ENCODE measurements at places on chromosomes 7 and 10.

GRCh38 chr7:104964626-104965236 is 49.3 kb upstream of the KMT2E start:
- DNase-seq, result no peak

GRCh38 chr7:95476904-95477594 is 8.7 kb upstream of the ASB4 start:
- DNase-seq, result no peak

DNA sequence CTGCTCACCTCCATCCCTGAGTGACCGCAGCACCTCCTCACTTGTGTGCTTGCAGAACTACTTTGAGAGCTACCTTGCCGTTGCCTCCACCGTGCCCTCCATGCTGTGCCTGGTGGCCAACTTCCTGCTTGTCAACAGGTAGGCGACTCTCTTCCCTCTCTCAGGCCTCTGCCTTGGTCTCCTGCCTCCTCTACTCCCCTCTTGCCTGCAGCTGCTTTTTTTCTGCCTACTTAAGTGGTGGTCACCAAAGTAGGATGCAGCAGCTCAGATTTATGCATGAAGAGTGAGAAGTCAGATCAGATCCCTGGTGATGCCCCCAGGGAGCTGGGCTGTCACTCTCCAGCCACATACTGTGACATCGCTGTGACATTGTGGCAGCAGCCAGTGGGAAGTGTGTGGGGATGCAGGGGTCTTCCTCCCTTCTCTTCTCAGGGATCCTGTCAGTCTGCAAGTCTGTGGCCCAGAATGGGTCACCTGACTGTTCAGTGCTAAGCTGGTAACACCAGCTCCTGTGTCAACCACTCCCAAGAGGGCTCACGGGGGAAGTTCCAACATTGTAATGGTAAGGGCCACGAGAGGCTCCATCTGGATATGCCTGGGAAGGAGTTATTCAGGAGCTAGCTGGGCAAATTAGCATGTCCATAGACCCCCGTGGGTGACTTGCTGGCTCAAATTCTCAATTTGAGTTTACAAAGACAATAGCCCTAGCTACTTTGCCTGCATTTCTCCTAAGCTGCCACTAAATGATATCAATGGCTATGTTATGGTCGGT is 25.3 kb downstream of the SLC29A3 start:
- no peak for DNase-seq

GRCh38 chr7:158950914-158951635 is 94.7 kb downstream of the DYNC2I1 start:
- DNase-seq, result no peak

DNA sequence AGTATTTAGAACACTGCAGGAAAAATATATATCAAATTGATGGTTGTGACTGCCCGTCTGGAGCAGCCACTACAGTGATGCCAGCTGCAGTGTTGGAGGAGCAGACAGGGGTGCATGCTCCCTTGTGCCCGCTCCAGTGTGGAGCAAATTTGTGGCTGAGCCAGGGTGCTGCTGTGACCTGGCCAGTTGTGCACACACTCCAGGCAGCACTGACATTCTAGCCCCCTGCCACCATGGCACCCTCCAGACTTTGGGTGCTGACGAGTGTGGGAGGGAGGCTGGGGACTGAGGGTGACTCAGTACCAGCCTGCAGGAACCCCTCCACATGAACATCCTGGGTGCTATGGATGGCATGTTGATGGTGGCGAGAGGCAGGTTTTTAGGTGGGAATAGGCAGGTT is 160.0 kb upstream of the PCDH15 start:
- DNase-seq, result no peak

DNA sequence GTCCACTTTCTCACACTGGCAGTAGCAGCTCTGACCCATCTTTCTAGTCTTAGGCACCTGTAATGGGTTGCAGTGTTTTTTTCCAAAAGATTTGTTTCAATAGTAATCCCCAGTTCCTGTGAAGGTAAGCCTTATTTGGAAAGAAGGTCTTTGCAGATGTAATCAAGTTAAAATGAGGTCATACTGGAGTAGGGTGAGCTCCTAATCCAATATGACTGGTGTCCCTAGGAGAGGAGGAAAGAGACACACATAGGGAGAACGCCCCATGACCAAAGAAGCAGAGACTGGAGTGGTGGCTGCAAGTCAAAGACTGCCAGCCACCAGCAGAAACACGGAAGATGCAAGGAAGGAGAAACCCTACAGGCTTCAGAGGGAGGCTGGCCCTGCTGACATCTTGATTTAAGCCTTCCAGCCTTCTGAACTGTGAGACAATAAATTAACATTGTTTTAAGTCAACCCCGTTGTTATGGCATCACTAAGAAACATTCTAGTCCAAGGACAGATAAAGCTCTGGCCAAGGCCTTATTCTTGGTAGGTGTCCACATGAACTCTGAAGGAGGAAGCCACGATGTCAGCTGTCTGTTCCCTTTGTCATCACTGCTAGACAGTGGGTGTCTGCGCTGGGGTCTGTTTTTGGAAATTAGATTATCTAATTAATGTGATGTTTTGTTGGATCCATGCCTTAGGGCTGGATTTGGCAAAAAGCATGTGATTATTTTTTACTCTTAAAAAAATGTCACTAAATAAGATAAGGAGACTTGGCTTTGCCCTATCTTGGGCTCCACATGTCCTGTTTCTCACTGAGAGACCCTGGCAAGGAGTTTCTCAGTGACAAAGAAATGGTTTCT is 214.9 kb downstream of the KCNMA1 start:
- DNase-seq, result no peak

DNA sequence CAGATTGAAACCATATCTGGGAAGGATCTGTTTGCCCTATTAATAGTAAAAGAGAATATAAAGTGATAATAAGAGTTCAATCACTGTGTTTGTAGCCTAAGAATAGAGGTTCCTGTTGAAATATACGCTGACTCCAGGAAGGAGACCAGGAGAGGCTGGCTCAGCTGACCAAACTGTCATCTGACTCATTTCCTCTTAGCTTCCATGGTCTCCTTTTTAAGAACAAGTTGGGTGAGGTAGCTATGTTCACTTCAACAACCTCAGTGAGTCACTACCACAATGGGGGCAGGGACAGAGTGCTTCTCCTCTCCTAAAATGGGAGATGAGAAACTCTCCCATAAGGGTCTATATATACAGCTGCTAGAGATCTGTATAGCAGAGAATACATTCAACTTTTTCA is 543.3 kb downstream of the CALN1 start:
- peak; percentile 16 for DNase-seq

DNA sequence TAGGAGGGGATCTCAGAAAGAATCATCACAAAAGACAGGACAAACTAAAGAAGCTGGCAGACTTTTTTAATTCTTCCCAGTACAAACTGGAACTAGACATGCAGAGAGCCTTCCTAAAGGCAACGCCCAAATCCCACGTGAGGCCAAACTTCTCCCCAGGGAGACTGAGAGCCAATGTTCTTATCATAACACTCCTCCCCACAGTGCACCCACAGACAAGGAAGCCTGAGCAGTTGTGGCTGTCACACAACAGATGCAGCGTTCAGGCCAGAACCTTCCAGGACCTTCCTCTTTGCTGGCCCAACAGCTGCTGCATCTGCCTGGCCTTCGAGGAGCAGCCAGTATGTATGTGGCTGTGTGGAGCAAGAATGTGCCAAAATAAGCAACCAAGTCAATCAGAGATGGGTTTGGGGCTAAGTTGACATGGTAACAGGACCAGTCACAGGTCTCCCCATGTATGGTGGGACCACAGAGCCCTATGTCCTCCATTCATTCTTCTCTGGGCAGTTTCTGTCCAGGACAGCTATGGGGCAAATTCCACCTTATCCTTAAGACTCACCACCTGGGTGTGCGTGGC is 34.9 kb downstream of the SRPK2 start:
- DNase-seq, result no peak

GRCh38 chr7:74013539-74014272 is 14.3 kb upstream of the ELN start:
- DNase-seq, result no peak

- no peak for DNase-seq
Measured at GRCh38 chr10:13651969-13652720, 65.4 kb downstream of the PRPF18 start.

- no peak for DNase-seq
Measured at GRCh38 chr10:124287071-124287685, 131.5 kb downstream of the OAT start.

GRCh38 chr7:139762886-139763285 is 14.9 kb downstream of the HIPK2 start:
- no peak for DNase-seq

- DNase-seq, result no peak
Measured at GRCh38 chr7:48992816-48993215, 68.5 kb downstream of the CDC14C start.

DNA sequence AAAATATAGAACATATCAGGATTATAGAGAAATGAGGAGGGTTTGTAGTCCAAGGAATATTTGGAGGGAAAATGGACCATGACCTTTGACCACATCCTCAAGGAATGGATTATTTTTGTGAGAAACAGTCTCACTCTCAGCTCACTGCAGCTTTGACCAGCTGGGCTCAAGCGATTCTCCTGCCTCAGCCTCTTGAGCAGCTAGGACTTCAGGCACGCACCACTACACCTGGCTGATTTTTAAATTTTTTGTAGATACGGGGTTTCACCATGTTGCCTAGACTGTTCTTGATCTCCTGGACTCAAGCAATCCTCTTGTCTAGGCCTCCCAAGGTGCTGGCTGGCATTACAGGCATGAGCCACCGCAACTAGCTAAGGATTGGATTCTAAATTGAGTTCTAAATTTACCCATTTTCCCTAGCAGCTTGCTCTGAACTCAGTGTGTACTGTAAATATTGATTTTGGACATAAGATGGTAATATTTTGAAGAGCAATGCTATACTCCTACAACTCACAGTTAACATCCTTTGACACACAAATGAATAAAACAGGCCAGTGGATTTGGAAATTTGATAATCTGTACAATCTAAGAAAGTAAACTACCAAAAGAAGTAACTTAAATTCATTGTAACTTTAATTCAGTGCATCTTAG is 73.8 kb downstream of the TET1 start:
- DNase-seq, result no peak

DNA sequence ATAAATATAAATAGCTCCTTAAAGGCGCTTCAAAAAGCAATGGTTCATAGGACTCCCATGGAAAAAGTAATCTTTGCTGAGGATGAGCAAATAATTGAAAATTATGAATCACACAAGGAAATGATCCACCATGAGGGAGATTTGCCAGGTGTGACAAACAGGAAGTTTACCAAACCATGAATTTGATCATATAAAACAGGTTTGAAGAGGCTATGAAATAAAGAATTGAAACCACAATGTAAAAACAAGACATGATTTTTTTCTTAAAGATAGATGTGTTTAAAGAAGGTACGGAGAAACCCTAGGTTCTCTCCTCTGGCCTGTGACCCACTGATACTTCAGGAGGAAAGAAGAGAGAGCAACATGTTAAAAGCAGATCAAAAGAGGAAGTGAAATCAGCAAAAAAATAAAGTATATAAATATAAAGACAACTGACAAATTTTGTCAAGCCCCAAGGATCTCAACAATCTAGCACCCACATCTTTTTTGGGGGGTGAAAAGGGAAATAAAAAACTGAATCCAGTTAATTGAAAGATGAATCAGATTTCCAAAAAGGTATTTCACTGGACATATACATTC is 111.3 kb upstream of the ASAH2 start:
- no peak for DNase-seq

- DNase-seq, result peak; percentile 40
Measured at GRCh38 chr10:118241229-118242137, 100.6 kb downstream of the FAM204A start.

- no peak for DNase-seq
Measured at GRCh38 chr7:54780490-54780889, 21.5 kb upstream of the SEC61G start.

DNA sequence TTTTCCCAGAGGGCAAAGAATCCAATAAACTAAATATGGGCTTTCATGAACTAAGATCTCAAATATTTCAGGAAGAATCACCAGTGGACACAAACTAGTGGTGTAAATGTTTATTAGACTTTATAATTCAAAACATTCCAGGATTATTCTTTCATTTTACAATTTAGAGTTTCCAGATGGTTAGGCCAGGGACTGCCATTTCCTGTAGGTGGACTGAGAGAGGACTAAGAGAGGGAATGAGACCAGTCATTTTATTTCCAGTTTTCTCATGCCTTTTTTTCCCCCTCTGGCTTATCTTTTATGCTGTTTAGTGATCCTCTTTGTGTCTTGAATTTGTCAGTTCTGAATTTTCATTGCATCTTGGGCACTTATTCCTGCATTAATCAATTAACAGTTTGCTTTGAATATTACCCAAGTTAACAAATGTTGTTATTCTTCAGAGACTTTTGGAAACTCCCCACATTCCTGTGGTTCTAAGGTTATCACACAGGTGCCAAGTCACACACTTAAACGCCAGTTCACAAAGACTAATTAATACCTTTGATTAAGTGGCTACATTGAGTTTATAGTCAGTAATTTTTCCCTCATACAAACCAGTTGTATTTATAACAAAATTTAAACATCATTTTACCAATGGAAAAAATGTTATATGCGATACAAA is 12.3 kb downstream of the CISD1 start:
- DNase-seq, result no peak

- DNase-seq, result no peak
Measured at GRCh38 chr7:138001529-138002095, at the start of gene CREB3L2. Gene CREB3L2 (minus strand): TSS chr7:138002086. CDS start chr7:138001705, 381 bp downstream.

DNA sequence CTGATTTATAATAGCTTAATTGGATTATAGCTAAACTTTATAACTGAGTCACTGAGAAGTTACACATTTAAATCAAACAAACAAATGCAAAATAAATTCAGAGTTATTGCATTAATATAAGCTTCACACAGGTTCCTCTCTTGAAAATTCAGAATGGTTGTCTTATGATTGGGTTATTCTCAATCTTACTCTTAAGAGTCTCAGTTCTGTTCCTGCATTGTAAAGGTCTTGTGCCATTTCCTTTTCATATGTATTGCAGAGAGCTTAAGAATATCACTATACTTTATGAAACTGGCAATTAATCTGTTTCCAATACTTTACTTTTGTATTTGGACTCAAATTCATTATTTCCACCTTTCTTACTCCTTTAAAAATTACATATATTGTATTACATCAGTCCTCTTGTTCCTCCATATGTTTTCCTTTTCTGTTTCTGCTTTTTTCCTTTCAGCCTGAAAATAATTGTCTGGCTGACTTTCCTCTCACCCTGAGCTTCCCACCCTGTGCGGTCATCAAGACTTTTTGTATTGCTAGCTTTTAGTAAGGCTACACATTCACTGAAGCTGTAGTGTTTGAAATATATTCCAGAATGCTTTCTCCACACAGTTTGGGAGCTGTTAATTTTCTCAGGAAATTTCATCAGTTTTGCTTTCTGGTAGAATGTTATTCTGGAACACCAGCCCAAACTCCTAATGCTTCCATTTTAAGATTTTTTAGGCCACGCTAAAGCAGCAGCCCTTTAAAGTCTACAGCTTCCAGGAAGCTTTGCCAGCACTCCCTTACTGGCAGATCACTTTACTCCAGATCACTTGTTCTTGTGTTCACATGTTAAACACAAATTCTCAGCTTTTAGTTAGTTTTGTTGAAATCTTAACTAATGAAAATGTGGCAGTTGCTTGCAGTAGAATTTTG is 139.4 kb downstream of the KCND2 start:
- DNase-seq, result no peak
